Uterus (tissue), 4 donors: ENCODE measurements at places on chromosomes 12 and 14. TPM values are rescaled to one million over a fixed set of nuclear protein-coding genes. Genes with fewer than 3 reads are reported as not detected.
A peak's percentile ranks its signal among the peaks of the same experiment; 100 is the strongest.

GRCh38 chr12:125773033-125773640 lies 707.9 kb downstream of the AACS start:
- H3K4me1 ChIP-seq: no peaks in the 10 kb centered on the region
- DNase-seq: no peak
- H3K27me3 ChIP-seq: no peaks in the 10 kb centered on the region
- H3K36me3 ChIP-seq: no peaks in the 10 kb centered on the region
- no peak overlapping the region for H3K4me3 ChIP-seq
- no peak overlapping the region for H3K27ac ChIP-seq

DNA sequence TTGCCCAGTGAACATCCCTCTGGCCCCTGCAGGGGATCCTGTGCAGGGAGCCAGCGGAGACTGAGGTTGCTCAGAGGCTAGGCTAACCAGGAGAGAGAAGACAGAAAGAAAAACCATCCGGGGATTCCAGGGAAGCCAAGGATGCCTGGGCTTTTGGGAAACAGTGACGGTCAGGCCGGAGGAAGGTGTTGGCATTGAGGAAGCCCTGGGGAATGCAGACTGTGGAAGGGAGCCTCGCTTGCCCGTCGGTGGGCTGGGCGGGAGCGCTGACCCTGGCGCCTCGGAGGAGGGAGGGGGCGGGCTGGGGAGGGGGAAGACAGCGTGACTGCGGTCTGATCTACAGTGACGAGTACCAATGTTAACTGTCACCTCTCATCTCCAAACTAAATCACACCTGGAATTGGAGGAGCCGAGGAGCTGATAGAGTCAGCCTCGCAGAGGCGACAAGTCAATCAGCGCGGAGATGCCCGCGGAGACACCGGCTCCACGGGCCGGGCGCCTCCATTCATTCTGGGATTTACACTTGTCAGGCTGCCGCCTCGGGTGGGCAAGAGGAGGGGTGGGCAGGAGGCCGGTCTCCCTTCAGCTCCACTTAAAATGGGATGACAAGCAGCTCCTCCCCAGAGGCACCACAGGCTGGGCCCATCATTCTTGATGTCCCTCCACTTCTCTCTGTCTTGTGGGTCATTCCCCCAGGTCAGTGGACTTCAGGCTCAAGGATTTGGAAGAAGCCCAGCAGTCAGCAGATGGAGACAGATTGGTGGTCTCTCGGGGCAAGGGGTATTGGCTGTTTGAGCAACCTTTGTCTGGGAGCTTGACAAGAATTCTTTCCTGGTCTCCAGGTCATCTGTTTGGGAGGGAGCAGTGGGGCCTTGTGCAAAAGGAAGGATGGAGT lies 20.4 kb upstream of the GPATCH2L start:
- no peak for DNase-seq
- no peak overlapping the region for H3K4me3 ChIP-seq
- H3K27ac ChIP-seq: no peak overlapping the region
- H3K4me1 ChIP-seq: no peaks in the 10 kb centered on the region

DNA sequence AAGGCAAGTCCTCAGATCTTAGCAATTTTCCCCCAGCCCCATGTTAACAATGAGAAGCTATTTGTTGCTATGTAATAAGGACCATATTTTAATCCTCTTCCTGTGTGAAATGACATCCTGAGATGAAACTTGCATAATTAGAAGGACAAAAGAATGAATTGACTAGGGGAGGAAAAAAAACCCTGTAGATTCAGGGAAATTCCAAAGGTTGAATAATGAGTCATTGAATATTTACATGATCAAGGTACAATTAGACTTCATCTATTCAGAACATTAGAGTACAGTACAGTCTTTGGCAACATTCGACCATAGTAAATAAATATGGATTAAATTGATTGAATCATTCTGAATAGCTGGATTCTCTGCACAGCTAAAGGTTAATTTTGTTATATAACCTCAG lies 9.4 kb downstream of the MYBPC1 start:
- H3K36me3 ChIP-seq: no peaks in the 10 kb centered on the region
- no peak overlapping the region for H3K27ac ChIP-seq
- H3K4me3 ChIP-seq: no peak overlapping the region
- no peaks in the 10 kb centered on the region for H3K27me3 ChIP-seq
- DNase-seq: no peak

DNA sequence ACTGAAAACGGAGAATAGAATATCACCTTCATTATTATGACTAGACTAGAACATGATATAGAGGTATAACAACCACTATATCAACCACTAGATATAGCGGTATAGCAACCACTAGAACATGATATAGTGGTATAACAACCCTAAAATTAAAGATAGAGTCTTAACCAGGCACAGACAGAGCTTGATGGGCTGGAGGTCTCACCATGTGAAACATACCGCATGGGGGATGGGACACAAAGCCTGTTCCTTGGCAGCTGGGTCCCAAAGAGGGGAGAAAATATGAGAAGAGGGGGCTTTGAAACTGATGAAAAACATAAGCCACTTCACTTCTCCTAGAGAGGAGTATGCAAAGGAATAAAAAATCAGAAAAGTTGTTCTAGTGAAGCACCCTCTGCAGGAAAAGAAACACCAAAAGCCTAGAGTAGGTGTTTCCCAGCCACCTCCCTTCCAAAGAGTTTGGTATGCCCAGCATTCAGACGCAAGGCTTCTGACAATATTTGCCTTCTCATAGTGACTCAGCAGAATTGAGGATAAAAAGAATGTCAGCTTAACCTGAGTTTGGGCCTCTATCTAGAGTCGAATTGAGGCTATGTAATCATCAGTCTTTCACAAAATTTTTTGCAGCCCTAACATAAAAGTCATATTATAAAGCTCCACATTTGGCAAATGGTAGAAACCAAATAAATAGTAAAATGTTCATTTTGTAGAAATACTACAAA lies 316.4 kb downstream of the NOVA1 start:
- H3K4me1 ChIP-seq: no peaks in the 10 kb centered on the region
- DNase-seq: no peak
- H3K27me3 ChIP-seq: no peaks in the 10 kb centered on the region
- no peak overlapping the region for H3K4me3 ChIP-seq

The MOAP1 gene
- 14.6 TPM for total RNA-seq

DNA sequence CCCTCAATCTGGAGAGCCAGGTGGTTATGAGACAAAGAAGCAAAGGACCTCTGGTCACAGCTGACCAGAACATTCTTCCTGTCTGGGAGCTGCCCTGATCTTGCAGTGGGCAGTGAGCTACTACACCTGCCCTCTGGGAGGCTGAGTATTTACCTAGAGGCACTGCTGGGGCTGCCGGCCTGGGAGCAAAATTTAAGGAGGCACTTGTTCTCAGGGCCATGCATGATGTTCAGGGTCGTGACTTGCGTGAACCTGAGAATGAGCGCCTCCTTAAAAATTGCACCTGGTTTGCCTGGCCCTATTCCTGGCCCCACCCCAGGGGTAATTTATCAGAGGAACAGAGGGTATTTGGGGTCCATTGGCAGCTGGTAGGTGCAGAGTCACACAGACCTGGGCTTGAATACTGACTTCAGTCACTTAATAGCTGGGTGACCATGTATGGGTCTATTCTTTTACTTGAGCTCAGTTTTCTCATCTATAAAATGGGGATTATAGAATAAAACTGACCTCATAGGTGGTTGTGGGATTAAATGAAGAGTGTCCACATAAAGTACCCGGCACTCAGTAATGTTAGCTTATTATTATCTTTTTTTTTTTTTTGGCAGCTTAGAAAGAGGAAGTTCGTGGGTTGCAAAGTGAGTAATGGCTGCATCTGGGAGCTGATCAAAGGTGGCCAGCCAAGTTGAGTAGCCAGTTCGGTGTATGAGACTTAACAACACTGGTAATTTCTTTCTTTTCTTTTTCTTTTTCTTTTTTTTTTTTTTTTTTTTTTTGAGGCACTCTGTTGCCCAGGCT lies 107.4 kb upstream of the MED13L start:
- peaks cover 7% of the 10 kb centered on the region for H3K4me1 ChIP-seq
- no peaks in the 10 kb centered on the region for H3K27me3 ChIP-seq
- H3K4me3 ChIP-seq: no peak overlapping the region
- H3K27ac ChIP-seq: no peak overlapping the region

- no peaks in the 10 kb centered on the region for H3K36me3 ChIP-seq
- peak within 1 kb of the TSS; percentile 83 for H3K27ac ChIP-seq
- no peaks in the 10 kb centered on the region for H3K27me3 ChIP-seq
Measured at GRCh38 chr14:31561155-31561846, at the start of gene NUBPL. NUBPL (plus strand) TSS chr14:31561404; CDS start chr14:31561440, 36 bp downstream.

GRCh38 chr12:93813186-93813585 lies 136.0 kb downstream of the CRADD start:
- DNase-seq: no peak
- H3K36me3 ChIP-seq: no peaks in the 10 kb centered on the region
- H3K27me3 ChIP-seq: no peaks in the 10 kb centered on the region
- peaks cover 24% of the 10 kb centered on the region for H3K4me1 ChIP-seq

GRCh38 chr12:49051373-49051764 lies 9.2 kb downstream of the KMT2D start:
- no peaks in the 10 kb centered on the region for H3K27me3 ChIP-seq
- H3K36me3 ChIP-seq: no peaks in the 10 kb centered on the region
- no peak overlapping the region for H3K4me3 ChIP-seq
- no peak overlapping the region for H3K27ac ChIP-seq

The WASHC3 gene
- 43.0 TPM for total RNA-seq

- no peaks in the 10 kb centered on the region for H3K36me3 ChIP-seq
- no peaks in the 10 kb centered on the region for H3K27me3 ChIP-seq
- no peak overlapping the region for H3K27ac ChIP-seq
- DNase-seq: no peak
- H3K4me3 ChIP-seq: no peak overlapping the region
- H3K4me1 ChIP-seq: no peaks in the 10 kb centered on the region
Measured at GRCh38 chr12:96521895-96522682, 32.7 kb downstream of the CFAP54 start.

The LRP1 gene
- total RNA-seq: 274 TPM

GRCh38 chr14:88630565-88630964 lies 67.7 kb downstream of the ZC3H14 start:
- no peak overlapping the region for H3K4me3 ChIP-seq
- no peaks in the 10 kb centered on the region for H3K36me3 ChIP-seq
- H3K27ac ChIP-seq: no peak overlapping the region
- DNase-seq: no peak
- no peaks in the 10 kb centered on the region for H3K27me3 ChIP-seq
- H3K4me1 ChIP-seq: no peaks in the 10 kb centered on the region

DNA sequence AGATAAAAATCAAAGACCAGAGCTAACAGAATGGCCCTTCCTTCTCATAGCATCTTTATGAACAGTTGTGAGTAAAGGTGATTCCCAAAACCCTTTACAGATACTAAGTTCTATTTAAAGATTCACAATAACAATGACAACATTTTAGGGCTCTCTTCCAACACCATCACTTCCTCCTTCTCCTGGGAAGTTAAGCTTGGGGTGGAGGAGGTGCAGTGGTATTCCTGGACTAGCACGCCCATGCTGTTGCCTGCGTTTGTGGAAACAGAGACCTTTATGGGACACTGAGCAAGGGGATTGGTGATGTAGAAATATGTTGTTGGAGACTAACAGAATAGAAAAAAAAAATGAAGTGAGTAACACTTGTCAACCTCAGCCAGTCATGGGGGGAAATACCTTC lies 22.5 kb downstream of the SYNE2 start:
- no peaks in the 10 kb centered on the region for H3K27me3 ChIP-seq
- no peak overlapping the region for H3K4me3 ChIP-seq
- no peak for DNase-seq
- H3K4me1 ChIP-seq: no peaks in the 10 kb centered on the region
- H3K27ac ChIP-seq: peak overlapping the region; percentile 77

DNA sequence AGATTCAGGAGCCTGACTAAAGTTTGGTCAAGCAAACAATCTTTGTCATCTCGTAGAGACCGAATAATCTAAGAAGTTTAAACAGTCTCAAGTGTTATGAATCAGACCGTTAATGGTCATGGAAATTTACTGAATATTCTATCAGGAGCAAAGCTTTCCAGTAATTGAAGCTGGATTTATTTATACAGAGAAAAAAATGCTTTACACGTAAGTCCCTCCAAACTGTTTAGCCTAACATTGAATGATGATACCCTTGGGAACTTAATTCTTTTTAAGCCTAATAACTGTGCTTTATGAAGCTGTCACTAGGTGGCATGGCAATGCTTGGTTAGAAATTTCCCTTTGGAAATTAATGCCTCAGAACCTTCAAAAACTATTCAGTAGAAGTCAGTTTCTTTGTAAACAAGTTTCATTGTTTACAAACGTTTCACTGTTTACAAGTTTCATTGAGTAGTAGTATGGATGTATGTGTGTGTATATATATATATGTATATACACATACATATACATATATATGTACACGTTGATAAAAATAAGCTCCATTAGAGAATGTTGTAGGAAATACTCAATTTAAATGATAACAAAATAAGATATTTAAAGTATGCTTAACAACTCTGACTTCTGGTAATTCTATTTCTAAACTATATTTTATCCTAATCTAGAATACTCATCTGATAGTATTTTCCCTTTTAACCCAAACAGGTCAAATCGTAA lies 32.1 kb downstream of the DEPDC4 start:
- no peak overlapping the region for H3K4me3 ChIP-seq
- H3K4me1 ChIP-seq: no peaks in the 10 kb centered on the region
- H3K27me3 ChIP-seq: no peaks in the 10 kb centered on the region

GRCh38 chr14:93888995-93889394 lies 38.1 kb upstream of the FAM181A start:
- no peaks in the 10 kb centered on the region for H3K27me3 ChIP-seq
- H3K27ac ChIP-seq: no peak overlapping the region
- no peaks in the 10 kb centered on the region for H3K36me3 ChIP-seq
- peak; percentile 32 for DNase-seq
- H3K4me3 ChIP-seq: no peak overlapping the region

GRCh38 chr12:68376901-68377300 lies 44.7 kb upstream of the MDM1 start:
- H3K4me1 ChIP-seq: no peaks in the 10 kb centered on the region
- no peaks in the 10 kb centered on the region for H3K36me3 ChIP-seq
- H3K4me3 ChIP-seq: no peak overlapping the region
